Activated T-cell treated with anti-CD3 and anti-CD28 coated beads for 24 hours (primary cell): ENCODE measurements at places on chromosomes 7 and 10.

GRCh38 chr7:114799628-114800028 is 122.3 kb upstream of the MDFIC start:
- no peak for DNase-seq

DNA sequence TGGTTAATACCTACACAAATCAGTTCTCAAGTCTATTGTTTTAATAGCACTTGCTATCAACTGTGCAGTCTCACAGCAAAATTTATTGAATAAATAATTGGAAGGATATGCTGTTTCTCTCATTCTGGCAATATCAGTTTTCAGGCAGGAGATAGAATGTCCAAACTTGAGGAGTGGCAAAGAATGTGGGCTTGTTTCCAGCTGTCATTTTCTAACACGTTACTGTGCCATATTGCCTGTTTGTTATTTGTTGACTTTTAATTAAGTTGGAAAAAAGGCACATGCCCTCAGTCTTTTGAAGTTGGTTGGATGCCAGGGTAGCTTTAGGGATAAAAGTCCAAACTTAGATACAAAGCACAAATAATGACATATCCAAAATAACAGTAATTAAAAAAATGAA is 52.2 kb downstream of the MAGI2 start:
- DNase-seq = no peak

- DNase-seq = no peak
These were observed 29.3 kb upstream of the DDX50 start for GRCh38 chr10:68871731-68872342.

GRCh38 chr10:92011560-92012214 is 88.1 kb downstream of the BTAF1 start:
- DNase-seq = no peak

- no peak for DNase-seq
These were observed 125.8 kb downstream of the ANKRD7 start for GRCh38 chr7:118350260-118350659.

GRCh38 chr7:12771378-12771877 is 84.0 kb downstream of the ARL4A start:
- no peak for DNase-seq

DNA sequence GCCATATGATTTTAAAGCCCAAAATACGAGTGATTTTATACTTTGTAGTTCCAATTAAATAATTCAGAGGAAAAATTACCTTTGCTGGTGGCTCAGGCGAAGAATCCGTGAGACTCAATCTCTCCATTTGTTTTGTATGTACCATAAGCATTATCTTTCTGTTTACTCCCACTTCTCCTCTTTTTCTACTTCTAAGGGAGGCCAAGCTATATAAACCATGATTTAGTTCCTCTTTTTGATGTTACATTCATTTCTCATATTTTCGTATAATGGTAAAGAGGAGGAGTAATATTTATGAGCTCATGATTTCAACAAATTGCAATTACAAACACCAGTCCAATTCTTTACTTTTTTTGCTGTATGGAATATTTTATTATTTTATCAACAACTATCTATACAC is 50.6 kb upstream of the TES start:
- DNase-seq = no peak

- no peak for DNase-seq
These were observed 185.1 kb downstream of the SEMA3D start for GRCh38 chr7:85001495-85002345.

DNA sequence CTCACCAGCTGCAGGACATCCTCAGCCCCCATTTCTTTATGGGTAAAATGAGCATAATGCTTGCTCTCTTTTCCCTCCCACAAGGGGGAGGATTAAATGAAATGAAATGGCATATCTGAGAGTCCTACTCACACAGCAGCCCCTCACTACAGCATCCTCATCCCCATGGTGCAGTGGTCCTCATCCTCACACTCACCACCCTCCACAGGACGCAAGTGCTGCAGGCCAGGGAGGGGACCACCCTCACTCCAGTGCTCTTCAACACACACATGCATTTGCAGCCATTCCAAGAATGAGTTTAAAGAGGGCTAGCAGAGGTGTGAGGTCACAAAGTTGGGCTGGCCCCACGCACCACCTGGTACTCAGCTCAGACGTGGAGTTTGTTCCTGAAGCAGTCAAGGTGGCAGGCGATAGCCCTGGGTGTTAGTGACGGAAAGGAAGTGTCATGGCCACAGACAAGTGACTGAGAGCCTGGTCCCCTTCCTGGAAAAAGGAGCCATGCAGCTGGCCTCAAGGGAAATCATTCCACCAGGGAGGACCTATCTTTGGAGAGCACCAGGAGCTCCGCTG is 234.0 kb downstream of the TNS3 start:
- DNase-seq = no peak
